ENCODE measurements at places on chromosomes 7 and 10.
A peak's percentile ranks its signal among the peaks of the same experiment; 100 is the strongest.

DNA sequence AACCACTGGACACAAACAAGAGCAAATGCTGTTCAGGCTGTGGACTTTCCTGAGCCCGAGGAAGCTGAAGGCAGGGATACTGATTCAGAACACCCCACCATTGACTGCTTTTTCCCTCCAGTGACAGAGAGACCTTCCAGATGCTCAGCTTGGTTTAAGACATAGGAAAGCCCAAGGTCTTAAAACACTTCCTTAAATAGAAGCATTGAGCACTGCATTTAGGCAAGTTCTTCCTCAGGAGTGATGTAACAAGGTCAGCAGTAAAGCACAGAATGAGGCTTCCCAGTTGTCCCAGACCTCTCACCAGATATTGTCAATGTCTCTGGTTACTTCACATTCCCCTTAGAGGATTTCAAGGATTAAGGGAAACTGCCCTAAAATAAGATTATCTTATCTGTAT, 19.6 kb upstream of the CDCA7L start:
- no peak for DNase-seq

- no peak for DNase-seq
These were observed 69.2 kb downstream of the GNA12 start for GRCh38 chr7:2774935-2775334.

DNA sequence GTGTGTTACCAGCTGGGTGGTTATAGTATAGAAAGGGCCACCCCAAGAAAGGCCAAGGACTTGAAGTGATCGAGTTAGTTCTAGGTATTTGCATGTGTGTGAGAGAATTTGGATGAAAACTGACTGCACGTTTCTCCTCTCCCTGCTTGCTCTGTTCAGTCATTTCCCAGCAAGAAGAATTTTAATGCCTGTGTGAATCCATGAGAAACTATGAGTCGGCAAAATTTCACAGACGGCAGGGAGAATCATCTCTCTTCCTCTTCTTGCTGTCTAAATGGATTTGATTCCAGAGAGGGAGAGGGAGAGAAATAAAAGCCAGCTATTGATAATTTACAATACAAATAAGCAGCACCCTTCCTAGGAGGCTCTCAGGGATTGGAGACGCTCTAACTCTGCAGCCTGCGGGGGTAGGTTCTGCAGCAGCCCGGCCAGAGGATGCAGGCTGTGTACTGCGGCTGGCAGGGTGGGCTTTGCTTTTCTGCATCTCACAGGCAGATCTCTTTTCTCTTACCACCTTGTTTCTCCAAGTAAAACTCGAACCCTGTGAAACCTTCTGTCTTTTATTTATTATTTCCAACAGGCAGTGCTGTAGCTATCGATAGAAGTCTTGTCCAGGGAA, 183.6 kb downstream of the TCF7L2 start:
- DNase-seq = no peak

GRCh38 chr10:59894114-59894513, 12.2 kb downstream of the CCDC6 start:
- no peak for DNase-seq

GRCh38 chr10:6490614-6491013, 89.5 kb downstream of the PRKCQ start:
- no peak for DNase-seq

DNA sequence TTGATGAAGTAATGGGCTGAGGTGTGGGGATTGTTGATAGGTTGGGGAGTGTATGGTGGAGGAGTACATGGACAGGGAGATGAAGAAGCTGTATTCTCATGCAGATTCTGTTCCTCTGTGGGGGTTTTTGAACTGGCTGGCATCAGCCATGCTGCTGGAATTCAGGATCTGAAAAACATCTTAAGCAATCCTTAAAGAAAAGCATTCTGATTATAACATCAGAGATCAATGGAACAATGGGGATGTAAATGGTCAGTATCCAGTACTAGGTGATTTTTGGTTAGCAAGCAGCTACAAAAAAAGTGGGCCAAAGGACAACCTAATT, 247.5 kb upstream of the GALNT17 start:
- DNase-seq = no peak

DNA sequence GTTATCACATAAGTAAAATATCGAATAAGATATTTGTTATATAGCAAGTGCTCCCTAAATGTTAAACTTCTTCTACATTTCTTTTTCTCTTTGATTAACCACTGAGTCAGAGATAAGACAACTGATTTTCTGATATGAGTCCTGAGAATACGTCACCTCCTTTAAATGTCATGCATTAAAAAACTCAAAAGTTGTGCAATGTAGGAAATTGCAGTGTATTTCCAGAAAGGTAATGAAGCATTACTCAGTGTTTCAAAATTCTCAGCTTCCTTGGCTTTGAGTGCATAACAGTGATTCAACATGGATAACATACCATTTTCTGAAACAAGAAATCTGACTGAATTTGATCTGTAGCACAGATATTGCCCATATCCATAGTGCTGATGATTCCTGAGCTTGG, 155.8 kb downstream of the BMPER start:
- no peak for DNase-seq

GRCh38 chr7:35699796-35700305, 4.9 kb upstream of the HERPUD2 start:
- no peak for DNase-seq

DNA sequence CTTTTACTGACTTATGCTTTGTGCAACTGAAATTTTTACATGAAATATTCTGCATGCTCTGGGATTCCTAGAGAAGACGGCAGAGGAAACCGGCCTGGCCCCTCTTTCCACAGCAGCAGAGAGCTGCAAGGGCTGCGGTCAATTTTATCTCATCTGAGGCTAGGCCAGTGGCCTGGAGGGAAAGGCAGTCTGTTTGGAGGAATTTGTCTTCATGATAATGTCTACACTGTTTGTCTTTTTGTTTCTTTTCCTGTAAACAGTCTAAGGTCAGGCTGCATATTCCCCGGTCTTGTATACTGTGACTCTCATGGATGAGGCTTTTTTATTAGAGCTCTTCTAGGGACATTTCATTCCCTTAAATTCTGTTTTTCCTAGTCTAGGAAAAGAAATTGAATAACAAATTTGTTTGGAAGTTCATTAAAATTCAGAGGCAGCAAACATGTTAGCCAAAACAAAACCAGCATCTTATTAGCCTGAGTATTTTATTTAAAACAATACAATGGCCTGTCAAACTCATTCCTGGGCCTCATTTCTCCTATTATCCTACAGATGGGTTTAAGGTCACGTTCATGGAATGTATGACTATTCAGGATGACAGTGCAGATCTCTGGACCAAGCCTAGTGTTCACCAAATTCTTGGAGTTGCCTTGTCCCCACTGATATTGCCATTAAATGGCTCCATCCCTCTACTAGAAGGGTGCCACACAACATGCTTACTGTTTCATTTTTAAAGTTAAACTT, 26.4 kb downstream of the LAMB4 start:
- no peak for DNase-seq

- DNase-seq = no peak
These were observed 12.0 kb downstream of the PWWP2B start for GRCh38 chr10:132408823-132409666.

DNA sequence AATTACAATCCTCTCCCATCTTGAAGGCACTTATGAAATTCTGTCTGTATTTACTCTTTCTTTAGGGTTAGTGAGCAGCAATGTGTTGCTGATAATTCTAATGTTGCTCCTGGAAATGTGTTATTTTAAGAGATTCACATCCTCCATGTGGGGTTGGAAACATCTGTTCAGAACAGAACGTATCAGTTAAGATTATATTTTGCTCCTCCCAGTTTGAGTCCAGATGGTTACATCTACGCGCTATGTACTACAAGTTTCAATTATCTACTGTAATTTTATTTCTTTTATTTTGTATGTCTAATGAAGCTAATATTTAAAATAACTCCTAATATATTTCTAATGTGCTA, 250.6 kb upstream of the KLF6 start:
- DNase-seq = no peak

DNA sequence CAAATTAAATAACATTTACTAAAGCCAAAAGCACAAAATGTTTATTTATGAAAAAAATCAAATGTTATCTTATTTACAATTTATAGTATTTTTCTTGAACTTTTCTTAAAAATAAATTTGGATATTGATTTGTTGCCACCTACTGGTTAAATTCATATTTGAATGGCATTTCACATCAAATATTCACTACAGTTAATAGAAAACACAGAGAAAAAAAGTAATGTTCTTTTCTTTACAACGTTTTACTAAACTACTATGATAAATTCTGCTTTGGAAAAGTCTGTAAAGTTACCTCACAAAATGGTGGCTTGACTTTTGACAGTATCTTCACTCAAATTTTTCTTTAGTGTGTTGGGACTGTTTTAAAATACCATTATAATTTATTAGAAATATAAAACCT, 52.7 kb downstream of the SRPK2 start:
- no peak for DNase-seq

- DNase-seq = no peak
These were observed 247.8 kb upstream of the AOAH start for GRCh38 chr7:36972140-36972518.

DNA sequence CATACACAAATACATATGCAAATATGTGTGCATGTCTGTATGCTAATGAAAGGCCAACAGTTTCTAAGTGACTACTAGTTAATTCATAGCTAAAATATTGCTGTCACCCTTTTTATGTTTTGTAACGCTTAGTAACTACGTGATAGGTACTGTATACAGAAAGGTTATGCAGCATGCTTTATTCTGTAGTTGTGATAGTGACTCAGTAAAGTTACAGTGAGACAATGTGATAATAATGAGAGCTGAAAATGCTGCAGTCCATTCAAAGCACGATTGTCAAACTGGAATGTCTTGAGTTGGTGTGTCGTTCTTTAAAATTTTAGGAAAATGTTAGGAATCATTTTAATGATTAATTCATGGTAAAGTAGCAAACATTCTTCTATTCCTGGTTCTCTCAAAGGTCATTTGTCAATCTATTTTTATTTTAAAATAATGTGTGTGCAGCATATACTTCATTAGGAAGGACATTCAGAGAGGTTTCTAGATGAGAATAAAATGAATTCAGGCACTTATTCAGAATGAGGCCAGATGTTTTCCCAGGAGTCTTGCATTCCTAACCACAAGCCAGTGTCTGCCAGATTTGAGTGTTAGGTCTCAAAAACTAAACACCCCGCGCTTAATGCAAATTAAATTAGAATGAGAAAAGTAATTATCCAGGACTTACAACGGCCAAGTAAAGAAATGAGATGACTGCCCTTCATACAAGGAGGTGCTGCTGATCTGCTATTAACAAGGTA, 408.8 kb upstream of the FZD8 start:
- DNase-seq = no peak

GRCh38 chr10:86681047-86681446, 12.7 kb downstream of the LDB3 start:
- no peak for DNase-seq

GRCh38 chr7:750111-750905, 23.2 kb upstream of the PRKAR1B start:
- no peak for DNase-seq

GRCh38 chr7:148972375-148972774, 55.9 kb downstream of the PDIA4 start:
- DNase-seq = no peak

GRCh38 chr7:106061301-106061979, 50.7 kb downstream of the SYPL1 start:
- DNase-seq = no peak

- no peak for DNase-seq
These were observed 13.7 kb downstream of the LBX1 start for GRCh38 chr10:101215397-101216206.

GRCh38 chr10:79165070-79165778, 96.5 kb downstream of the ZMIZ1 start:
- no peak for DNase-seq

DNA sequence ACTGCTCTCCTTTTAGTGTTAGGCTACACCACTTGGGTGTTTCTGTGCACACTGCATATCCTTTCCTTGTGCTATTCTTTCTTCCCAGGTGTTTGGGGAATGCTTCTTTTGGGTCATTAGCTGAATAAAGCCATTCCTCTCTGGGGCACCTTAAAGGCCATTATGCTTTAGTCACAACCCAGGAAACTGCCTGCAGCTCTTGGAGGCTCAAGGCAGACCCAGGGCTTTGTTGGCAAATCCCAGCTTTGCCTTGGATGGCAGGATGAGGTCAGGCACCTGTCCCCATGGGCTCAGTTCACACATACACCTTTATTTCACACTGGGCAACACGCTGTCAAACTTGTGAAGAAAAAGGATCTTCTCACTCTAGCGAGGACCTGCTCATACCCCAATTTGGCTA, 460.6 kb downstream of the CCSER2 start:
- no peak for DNase-seq

DNA sequence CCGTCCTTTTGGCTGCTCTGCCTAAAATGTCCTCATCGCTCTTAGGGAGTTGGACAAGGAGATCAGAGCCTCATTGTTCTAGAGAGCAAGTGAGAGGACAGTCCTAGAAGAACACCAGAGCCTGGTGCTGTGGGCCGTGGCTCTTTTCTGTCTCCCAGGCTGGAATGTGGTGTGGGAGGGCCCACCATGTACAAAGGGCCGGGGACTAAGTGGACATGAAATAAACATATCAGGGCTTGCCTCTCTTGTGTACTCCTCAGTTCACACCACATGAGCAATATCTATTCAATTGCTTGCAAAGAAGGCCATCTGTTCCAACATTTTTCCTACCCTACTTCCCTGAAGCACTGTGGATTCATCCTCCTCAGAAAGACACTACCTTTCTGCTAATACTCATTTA, 510.4 kb downstream of the SUGCT start:
- no peak for DNase-seq

GRCh38 chr10:132300582-132300981, 7.2 kb downstream of the STK32C start:
- no peak for DNase-seq

GRCh38 chr10:96306516-96306915, 2.3 kb downstream of the DNTT start:
- peak; percentile 23 for DNase-seq

GRCh38 chr7:112898432-112899290, 108.5 kb upstream of the TMEM168 start:
- DNase-seq = peak; percentile 49

- DNase-seq = no peak
These were observed 64.0 kb downstream of the CSTF2T start for GRCh38 chr10:51635436-51635835.
